Aorta (tissue), 5 donors: ENCODE measurements at places on chromosomes 5 and 9. TPM values are rescaled to one million over a fixed set of nuclear protein-coding genes. Genes with fewer than 3 reads are reported as not detected.

- DNase-seq, result no peak
Observed at GRCh38 chr9:89659891-89660685, 55.3 kb downstream of the GADD45G start.

GRCh38 chr5:60668686-60669304 is 31.2 kb downstream of the DEPDC1B start:
- DNase-seq, result no peak

Gene PCDHGA11
- 7.1 TPM for total RNA-seq

DNA sequence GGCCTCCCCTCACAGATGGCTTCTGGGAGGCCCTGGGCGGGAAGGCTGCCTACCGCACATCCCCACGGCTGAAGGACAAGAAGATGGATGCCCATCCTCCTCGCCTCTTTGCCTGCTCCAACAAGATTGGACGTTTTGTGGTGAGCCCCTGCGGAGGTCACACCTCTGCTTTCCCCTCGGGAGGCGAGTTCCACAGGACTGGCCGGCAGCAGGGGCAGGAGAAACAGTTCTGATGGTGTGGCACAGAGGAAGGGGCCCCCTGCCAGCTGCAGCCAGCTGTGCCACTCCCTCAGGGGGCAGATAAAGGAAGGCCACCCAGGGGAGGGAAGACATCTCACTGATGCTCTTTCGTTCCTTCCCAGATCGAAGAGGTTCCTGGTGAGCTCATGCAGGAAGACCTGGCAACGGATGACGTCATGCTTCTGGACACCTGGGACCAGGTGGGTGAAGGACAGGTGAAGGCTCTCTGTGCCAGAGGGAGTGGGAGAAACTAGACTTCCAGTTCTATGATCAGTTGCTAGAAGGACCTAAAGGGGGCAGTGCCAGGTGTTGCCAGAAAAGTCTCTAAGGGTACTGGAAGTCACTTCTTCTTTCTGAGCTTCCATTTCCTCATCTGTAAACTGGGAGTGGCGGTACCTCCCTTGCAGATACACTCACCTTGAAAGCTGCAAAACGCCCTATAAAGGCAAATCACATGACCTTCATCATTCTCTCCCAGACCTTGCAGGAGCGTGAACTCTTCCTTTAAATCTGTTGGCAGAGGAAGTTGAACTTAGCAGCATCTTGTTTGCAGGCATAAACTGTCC is 41.0 kb downstream of the STOM start:
- DNase-seq, result no peak

DNA sequence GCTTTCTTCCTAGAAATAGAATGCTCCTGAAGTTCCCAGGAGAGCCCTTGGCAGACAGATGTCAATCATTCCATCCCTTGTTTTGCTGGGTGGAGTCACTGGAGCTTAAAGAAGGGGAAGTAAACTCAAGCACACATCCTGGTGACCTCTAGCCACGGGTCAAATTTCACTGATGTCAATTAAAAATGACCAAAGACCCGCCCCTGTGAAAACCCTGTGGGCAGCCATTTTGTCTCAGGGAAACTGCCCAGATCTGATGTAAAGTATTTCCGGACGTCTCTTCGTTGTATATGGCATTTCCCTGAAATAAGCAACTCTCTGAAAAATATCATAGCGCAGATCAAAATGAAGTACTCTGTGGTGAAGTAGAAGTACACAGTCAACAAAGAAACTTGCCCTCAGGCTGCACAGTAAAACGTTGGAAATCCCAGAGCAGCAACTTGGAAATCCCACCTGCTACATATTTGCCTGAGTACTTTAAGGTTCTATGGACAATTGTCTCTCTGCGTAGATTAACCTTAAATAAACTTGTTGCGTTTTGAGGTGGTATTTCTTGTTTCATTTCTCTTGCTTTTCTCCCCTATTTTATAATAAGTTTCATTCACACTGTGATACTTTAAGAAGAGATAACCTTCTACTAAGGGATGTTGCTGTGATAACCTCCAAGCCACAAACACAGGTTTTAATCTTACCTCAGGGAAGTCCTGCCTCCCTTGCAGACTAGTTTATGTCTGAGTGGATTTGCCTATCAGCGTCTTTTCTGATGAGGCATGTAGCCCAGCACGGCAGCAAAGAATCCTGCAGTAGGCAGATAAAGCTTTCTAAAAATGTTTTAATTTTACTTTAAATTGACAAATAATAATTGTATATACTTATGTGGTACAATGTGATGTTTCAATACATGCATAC is 60.9 kb upstream of the PIP5K1B start:
- DNase-seq, result no peak

Gene PCDHGB1
- 3.5 TPM for total RNA-seq

GRCh38 chr9:38046661-38047300 is 22.2 kb downstream of the SHB start:
- DNase-seq, result peak; percentile 37

DNA sequence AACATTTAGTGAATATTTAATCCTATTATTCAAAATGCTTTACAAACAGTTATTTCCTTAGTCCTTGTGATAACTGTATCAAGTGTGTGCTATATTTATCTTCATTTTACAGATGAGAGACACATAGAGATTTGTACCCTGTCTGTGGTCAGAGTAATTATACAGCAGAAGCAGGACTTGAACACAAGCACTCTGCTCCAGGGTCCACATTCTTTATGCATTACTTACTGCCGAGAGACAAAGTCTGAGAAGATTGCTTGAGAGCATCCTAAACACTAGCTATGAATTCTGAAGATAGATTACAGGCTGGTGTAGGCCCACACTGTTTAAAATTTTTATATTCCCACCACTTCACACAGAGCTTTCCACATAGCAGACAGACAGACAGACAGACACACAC is 926.1 kb upstream of the DMAC1 start:
- no peak for DNase-seq

DNA sequence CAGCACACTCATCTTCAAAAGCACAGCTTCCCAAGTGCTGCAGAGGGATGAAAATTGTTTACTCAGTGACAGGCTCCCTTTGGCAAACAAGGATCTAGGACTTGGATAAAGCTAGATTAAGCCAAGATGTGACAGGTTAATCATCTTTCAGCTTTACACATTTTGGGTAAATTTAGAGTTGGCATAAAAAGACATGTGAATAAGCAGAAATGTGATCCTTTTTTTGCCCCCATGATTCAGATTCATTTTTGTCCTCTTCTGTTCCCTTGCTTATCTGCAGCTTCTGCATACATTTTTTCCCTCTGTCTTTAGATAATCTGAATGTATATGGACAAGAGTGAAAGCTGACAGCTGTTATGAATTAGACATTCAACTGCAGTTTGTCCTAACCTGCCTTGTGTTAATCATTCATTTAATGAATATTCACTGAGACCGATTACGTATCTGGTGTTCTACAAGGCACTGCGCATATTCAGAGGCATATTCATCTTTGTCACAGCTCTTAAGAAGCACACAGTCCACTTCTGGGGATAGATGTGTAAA is 19.6 kb downstream of the ADAMTSL1 start:
- no peak for DNase-seq

- no peak for DNase-seq
Observed at GRCh38 chr5:131533836-131534235, 101.2 kb downstream of the RAPGEF6 start.

DNA sequence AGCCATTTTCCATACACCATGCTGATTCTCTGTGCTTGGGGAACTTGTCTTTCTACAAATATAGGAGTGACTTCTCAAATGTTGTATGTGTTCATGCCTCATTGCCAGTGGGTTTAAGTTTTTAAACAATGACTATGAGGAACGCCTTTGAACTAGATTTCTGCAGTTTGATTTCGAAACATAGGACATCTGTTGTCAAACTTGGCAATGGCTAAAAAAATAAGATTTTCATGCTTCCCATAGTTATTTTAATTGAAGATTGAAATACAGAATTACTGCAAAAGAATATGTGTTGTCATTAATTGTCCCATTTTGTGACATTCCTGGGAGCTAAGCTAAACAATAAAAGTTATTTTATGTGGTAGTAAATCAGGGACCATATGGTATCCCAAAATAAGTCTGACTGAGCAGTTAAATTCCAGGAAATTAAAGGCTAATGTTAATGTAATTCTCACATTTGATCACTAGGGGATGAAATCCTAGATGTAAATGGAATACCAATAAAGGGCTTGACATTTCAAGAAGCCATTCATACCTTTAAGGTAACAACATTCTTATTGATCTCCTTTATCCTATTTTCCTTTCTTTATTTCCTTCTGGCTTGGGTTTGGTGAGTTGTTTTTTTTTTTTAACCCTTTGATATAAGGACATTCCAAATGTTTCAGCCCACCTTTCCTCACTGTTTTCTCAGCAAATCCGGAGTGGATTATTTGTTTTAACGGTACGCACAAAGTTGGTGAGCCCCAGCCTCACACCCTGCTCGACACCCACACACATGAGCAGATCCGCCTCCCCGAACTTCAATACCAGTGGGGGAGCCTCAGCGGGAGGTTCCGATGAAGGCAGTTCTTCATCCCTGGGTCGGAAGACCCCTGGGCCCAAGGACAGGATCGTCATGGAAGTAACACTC is 116.7 kb downstream of the GOLPH3 start:
- DNase-seq, result no peak

DNA sequence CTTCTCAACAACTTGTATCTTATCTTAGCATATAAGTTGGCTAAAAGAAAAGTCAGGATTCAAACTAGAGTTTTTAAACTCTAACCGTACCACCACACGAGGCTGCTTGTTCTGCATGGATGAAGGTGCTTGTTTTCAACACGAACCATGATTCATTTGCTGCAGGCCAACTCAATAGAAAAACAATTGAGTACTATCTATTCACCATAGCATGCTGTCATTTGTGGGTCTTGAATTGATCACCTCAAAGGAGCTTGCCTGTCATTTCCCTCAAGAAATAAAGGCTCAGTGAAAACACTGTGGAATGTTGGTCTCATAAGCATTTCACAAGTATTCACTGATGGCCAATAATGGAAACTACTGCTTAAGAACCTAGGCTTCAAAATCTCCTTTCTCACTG is 21.0 kb upstream of the GRIA1 start:
- DNase-seq, result no peak

DNA sequence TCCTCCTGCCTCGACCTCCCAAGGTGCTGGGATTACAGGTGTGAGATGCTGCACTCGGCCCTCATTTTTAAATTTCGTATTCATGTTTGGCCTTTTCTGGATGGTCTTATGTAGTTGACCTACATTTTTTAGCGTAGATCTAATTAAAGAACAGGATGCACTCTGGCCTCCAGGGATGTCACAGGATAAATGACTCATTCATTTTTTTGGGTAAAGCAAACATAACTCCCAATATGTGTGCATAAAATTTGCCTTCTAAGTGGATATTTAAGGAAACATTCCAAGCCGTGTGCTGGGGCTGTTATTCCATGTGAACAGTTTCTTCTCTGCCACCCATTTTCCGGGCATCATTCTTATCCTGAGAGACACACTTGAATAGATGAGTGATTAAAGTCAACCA is 501.6 kb downstream of the IRX1 start:
- no peak for DNase-seq

DNA sequence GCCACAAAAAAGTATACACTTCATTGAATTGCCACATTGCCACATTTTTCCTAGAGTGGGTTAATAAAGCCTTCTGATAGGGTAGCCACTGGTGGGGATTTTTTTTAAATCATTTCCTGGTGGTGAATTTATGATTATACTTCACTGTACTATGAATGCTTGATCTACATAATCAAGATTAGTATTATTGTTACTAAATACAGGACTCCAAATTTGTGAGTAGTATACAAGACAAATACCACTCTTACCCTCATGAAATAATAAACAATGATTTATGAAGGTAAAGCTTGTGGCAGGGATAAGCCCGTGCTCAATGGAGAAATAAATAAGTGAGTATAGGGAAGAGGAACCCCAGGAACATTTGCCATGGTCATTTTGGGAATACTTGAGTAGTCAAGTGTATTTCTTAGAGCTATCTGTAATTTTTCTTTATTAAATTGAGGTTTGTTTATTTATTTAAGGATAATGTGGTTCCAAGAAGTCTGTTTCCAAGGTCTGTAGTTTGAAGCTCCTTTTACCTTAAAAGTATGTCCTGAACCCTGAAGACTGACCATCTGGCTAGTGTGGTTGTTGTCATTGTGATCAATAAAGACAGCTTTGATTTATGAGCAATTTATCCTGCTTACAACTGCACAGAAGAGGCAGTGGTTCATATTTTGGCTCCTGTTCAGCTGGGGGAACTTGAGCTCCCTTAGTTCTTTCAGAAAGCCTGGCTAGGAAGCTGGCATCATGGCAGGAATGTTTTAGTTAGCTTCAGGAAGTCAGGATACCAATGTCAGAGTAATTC is 118.6 kb downstream of the ZSWIM6 start:
- peak; percentile 52 for DNase-seq

Gene TRAF1
- 19.8 TPM for total RNA-seq

Gene RALGPS1
- total RNA-seq, result 10.6 TPM

DNA sequence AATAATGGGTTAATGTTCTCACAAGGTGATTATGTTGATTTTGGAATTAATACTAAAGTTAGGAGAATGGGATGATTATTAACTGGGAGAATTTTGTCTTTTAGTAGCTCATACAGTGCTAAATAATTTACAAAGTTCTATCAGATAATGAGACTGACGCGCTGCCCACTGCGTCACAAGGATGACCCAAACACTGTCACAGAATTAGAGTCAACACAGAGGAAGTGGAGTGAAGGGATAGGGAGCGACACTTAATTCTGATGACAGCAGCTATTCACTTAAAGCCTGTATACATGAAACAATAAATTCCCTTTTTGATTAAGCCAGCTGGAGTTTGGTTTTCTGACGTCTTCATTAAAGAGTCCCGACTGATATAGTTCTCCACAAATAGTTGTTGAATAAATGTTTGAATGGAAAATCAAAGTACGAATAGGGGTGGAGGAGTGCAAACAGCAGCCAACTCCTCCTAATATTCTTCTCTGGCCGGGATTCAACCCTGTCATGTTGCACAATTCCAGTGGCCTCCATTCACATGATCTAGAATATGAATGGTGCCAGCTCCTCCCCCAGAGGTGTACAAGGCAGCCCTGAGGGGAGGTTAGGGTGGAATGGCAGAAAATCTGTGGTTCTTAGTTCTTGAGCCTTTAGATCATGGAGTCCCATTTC is 140.3 kb downstream of the PCSK1 start:
- peak; percentile 52 for DNase-seq

DNA sequence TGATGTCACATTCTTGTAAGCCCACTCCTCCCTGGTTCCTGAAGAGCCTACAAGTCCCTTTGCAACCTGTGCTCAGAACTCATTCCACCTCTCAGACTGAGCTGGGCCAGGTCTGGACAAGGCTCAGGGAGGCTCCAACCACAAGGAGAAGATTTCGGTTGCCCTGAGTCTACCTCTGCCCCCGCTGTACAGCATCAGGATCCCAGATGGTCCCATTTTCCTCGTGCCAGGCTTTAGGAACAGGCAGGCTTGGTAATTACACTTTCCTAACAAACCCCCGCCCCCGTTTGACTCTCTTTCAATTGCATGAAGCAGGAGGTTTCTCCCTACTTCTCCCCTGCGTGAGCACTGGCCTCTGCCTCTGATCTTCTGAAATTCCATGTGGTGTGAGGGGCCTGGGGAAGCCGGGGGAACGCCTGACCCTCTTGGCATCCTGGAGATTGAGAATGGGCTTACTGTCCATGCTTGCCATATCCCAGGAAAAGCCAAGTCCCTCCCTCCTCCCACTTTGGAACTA is 86.9 kb upstream of the CTNNA1 start:
- DNase-seq, result no peak
